ENCODE measurements at places on chromosomes 4 and X.

- no peak for DNase-seq
These were observed 79.3 kb downstream of the ZNF81 start for GRCh38 chrX:47915886-47916493.

DNA sequence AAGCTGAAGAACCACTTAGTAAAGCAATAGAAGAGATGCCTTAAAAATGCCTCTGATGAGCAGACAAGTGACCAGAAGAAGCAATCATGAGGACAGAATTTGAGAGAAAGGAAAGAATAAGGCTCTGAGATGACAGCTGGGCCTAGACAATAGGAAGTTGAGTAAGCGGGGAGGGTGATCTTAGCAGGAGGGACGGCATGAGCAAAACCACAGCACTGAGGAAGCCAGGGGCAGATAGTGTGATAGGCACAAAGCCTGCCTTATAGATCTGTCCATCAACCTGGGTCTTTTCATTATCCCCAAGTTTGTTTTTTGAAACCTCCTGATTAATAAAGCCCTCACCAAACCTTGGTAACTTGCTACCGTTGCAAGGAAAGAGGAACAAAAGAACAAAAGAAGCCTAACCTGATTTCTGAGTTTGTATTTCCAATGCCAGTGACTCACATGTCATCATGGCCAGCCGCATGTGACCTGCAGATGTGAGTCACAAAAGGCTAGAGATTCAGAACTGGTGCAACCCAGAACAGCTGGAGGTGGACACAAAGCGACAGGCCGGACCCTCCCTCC lies 55.7 kb upstream of the PPARGC1A start:
- DNase-seq: no peak

GRCh38 chr4:133452678-133453077 lies 303.6 kb downstream of the PCDH10 start:
- no peak for DNase-seq

GRCh38 chrX:74262452-74263209 lies 41.3 kb upstream of the ZCCHC13 start:
- DNase-seq: no peak

DNA sequence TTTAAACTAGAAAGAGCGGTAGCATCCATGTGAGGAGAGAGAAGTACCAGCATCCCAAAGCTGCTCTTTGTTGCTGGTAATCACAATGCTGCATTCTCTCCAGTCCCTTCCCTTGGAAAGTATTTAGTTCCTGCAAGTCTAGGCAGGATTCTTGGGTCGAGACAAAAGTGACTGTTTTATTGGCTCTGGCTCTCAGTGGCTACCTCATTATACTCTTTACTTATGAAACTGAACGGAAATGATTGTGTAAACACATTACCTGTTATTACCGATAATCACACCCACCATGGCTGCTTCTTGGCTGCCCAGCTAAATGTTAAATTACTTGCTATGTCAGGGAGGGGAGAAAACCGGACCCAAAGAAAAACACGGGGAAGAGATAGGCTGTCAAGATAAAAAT lies 26.2 kb downstream of the ATXN3L start:
- no peak for DNase-seq

DNA sequence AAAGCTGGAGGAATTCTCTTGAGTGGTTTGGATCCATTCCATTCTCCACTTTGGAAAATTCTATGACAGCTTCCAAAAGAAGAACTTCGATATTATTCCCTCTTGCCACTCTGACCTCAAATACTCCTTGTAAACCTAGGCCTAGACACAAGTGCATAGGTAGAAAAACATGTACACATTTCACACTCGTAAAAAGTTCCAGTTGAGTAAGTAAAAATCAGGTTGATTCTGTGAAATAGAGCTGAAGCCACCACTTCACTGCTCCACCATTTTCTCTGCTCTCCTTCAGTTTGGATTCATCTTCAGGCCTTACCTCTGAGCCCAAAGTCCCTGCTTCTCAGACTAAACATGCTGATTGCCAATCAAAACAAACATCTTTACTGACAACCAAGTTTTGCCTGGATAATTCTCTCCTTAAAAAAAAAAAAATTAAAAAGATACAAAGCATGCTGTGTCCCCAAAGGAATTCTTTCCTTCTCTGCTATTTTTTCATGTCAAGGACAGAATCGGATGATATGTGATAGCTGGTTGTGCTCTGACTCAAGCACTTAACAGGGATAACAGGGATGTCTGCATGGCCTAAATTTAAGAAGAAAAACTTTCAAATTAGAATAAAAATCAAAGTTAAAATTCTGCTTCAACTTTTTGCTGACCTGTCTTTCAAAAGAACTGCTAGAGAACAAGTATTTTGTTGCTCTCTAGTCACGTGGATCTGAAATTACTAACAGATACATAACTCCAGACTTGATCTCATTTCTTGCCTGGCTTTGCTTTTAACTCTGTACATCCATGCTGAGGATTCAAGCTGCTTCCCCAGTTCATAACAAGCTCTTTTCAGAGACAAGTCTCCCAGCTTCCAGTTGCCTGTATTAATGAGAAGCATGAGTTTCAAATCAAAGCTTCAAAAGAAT lies 420.9 kb upstream of the INTU start:
- DNase-seq: no peak

GRCh38 chrX:13419276-13419675 lies 99.4 kb upstream of the ATXN3L start:
- DNase-seq: no peak

- no peak for DNase-seq
These were observed 42.5 kb downstream of the TFDP3 start for GRCh38 chrX:133175605-133176004.

DNA sequence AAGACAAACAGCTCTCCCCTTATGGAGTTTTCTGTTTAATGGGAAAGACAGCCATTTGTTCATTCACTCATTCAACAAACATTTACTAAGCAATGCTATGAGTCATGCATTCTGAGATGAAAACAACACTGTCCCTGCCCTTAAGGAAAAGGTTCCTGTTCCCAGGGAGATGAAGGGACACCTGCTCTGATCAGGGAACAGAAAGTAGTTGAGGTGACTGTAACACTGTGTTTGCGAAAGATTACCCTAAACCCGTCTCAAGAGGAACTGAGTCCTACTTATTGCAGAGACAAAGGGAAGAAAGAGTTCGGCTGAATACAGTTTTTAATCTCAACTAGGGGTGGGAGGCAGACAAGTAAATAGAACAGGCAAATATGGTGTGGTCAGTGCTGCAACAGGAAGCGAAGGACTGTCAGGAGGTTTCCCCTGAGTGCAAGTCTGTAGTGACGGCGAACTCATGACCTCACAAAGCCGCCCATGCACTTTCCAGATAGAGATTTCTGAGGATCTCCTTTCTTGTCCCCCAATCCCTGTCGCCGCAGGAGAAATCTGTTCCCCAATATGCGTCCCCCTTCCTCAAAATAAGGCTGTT lies 712 bp downstream of the STX18 start:
- DNase-seq: no peak

GRCh38 chr4:168488869-168489274 lies 8.0 kb upstream of the PALLD start:
- DNase-seq: peak; percentile 29

DNA sequence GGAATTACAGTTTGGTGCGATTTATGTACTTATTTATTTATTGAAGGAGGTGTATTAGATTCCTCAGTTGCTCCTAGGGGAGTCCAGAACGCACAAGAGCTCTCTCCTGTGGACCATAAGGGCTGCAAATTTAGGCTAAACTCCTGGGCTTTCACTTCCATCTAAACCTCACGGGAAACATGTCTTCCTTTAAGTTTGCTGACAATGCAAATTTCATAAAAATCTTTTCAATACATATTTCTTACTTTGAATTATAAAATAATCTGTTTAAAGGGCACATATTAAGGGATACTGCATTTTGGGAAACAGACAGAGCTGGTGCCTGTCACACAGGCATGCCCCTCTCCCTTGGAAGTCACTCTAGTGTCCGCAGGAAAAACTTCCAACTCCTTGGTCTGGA lies 438.0 kb upstream of the CPEB2 start:
- no peak for DNase-seq

- DNase-seq: no peak
These were observed 59.1 kb downstream of the SORBS2 start for GRCh38 chr4:185752872-185753271.

- DNase-seq: no peak
These were observed 37.1 kb downstream of the CPE start for GRCh38 chr4:165415910-165416309.

Data from DMS 273 treated with DMSO at 0.1 percent for 48 hours (cell line).